ENCODE measurements at places on chromosomes 6 and 20.

DNA sequence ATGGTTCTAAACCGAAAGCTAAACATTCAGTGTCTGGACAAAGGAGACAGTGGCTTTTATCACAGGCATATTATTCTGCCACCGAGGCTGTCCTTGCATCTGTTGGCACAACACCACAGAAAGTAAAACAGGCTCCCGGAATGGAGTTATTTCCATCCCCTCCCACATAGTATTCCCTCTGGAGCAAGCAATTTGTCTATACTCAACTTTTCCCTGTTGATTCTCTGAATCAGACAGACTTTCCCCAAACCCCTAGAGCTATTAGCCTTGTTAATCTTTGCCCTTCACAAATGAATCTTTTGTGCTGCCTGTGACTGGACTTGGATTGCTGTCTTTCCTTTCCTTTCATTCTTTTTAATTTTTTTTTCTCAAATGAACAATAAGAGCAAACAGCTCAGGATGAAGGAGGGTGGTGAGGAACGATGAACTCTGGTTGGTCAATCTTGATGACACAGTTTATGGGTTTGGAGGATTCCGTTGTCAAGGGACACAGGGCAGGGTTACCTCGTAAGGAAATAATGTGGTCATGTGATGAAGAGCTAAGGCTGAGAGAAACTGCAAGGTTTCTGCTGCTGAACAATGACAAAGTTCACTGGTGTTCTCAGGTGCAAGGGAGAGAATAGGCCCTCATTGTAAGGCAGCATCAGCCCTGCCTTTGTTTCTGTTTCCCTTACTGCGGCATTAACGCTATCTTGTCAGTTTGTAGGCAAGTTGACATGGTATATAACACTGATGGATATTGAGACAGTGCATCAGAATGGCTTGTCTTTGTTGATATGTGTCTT, 275.0 kb upstream of the BMP2 start:
- no peak for DNase-seq

GRCh38 chr20:63097336-63097831, 90.6 kb upstream of the BHLHE23 start:
- DNase-seq = no peak

GRCh38 chr20:1848373-1848772, 46.8 kb upstream of the SIRPA start:
- no peak for DNase-seq

DNA sequence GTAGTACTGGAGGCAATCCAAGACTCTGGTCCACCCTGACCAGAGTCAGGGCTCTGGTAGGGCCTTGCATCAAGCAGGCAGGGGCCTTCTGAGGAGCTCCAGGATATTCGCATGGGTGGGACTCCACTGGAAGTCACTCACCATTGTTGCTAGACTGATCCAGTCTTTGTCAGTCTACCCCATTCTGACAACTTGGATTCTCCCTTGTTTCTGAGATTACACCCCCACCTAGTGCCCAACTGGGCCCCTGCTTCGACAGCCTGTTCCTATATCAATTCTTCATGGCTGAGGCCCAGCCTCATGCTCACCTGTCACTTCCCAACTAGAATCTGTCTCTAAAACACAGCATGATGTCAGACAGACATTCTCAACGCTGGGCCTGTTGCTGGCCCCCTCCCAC, 5.2 kb downstream of the SLC35D3 start:
- no peak for DNase-seq

GRCh38 chr6:52921743-52922142, 12.2 kb upstream of the GSTA3 start:
- no peak for DNase-seq

DNA sequence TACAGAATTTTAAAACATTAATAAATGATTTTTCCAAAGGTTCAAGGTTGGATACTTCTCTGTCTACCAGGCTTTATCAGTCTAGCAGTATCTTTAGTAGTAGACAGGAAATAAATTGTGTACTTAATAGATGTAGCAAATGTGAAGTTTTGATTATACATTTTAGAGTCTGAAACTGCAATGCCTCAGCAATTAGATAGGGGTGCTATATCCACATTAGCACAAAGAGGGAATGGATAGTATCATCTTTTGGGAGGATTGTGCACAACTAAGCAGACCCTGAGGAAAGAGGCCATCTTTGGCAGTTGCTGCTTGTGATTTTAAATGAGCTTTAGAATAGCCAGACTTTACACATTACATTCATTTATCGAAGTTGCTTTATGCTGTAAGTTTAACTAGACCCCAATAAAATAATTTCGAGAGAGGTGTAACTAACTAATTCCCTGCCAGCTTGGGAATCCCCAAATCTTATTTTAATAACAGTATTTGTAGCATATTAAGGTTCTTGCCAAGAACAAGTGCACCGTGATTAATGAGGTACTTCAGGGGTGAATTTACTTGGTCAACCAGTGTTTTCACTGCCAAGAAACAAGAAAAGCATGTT, 2.8 kb downstream of the KCNQ5 start:
- no peak for DNase-seq

DNA sequence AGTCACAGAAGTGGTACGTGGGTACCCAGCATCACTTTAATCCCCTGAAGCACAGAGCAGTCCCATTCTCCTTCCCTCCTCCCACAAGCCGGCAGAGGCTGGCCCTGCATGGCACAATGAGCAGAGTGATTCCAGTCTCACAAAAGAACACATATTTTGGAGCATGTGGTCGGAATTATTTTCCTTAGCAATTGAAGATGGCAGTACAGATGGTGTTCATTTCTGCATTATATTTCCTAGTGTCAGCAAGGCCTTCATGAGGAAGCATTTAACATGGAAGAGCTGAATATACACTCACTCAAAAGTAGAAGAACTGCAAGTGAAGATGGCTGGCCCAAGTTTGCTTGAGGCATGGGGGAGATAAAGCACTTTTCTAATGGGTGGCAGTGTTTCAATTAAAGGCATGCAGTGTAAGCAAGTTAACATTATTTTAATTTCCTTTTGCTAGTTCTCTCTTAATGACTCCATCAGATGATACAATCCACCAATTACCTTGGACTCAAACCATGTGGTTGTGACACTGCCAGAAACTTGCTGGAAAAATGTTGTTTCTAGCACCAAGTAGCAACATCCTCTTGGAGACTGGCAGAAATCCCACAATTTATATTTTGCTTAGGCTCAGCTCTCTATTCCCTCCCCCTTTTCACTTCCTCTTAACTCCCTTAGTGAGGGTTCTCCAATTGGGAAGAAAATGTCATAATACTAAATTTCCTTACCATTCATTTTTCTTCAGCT, 74.4 kb downstream of the ARHGAP18 start:
- no peak for DNase-seq

GRCh38 chr6:83702077-83702476, 6.8 kb downstream of the SNAP91 start:
- no peak for DNase-seq

- no peak for DNase-seq
Observed at GRCh38 chr6:8180327-8181159, 78.2 kb upstream of the EEF1E1 start.

DNA sequence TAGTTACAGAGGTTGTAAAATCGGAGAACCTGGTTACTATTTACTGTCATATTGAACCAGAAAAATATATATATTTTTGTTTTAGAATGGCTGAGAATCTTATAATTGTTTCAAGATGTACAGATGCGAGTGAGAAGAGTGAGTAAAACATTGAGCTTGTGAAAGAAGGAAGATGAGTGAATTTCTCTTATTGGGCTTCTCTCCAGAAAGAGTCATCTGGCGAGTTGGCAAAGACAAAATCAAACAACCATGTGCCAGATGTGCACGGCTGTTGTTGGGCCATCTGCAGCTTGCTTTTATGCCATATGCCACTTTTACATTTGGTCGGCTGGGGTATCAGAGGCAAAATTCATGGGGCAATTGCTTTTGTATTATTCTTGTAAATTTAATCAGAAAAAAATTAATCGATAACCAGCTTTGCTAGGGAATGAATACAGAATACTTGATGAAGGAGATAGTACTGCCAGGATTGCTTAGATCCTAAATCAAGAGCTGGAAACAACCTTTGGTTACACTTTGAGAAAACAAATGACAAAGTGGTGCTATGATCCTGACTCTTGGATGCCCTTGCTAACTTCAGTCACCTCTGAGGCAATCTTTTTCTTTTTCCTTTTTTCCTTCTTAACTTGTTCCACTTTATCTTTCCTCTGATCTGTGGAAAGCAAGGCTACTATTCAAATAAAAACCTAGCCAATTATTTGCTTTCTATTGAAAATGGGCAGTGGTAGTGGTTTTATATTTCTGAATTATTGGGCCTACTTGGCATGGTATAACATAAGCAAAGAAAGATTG, 97.1 kb upstream of the GRIK2 start:
- no peak for DNase-seq

DNA sequence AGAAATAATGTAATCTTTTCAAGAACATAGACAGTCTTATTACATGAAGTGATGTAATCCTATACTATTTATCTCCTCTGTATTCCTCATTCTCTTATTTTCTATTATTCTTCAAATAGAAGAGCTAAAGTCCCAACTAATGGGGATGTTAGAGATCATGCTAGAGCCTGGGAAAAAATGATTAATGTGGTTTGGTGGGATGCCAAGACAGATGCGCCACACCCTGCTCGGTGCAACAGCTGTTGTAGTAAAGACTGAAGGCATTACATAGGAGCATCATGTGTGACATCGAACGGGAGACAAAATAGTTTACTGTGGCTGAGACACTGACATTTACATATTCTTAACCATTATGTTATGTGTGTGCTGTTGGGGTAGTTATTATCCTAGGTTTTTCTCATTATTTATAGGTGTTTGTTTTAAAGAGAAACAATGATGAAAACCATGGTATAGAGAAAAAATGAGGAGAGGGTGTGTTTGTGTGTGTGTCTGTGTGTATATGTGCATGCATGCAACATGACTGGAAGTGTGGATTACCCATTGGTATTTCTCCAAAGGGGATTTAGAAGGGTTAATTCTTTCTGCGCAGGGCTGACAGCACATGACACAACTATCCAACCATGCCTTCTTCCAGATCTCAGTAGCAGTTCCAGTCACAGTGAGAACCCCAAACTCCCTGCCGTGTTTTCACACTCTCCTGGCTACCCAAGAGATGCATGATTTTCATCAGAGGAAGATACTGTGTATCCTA, 155.3 kb downstream of the EYA4 start:
- no peak for DNase-seq

Data from stimulated activated CD4-positive, alpha-beta T cell treated with anti-CD3 and anti-CD28 coated beads, Interleukin-4, amount 100 ng/mL, for 48 hours (primary cell).